Activated CD8-positive, alpha-beta T cell treated with anti-CD3 and anti-CD28 coated beads, Interleukin-2, amount 10 ng/mL, durations not matched to agents 7 days and 5 days (primary cell): ENCODE measurements at places on chromosomes 2 and 18.

GRCh38 chr2:225600444-225600843 is 200.9 kb downstream of the NYAP2 start:
- H3K4me1 ChIP-seq: no peaks in the 10 kb centered on the region
- H3K27ac ChIP-seq: no peak overlapping the region
- no peak overlapping the region for H3K4me3 ChIP-seq

GRCh38 chr2:60553495-60554073 is at the start of gene BCL11A:
Gene BCL11A (minus strand): TSS chr2:60553654. CDS start chr2:60553270, 384 bp downstream.
- no peak within 1 kb of the TSS for H3K27ac ChIP-seq
- peaks cover 47% of the 10 kb centered on the region for H3K4me1 ChIP-seq
- no peak for DNase-seq

- peak; percentile 38 for DNase-seq
- peaks cover 15% of the 10 kb centered on the region for H3K36me3 ChIP-seq
- peak overlapping the region; percentile 93 for H3K27ac ChIP-seq
- H3K4me3 ChIP-seq: peak overlapping the region; percentile 49
- H3K27me3 ChIP-seq: no peaks in the 10 kb centered on the region
Observed at GRCh38 chr2:39135690-39136259, 14.9 kb upstream of the SOS1 start.

GRCh38 chr2:134407154-134407890 is 153.4 kb downstream of the MGAT5 start:
- peaks cover 46% of the 10 kb centered on the region for H3K4me1 ChIP-seq
- H3K36me3 ChIP-seq: peaks cover 13% of the 10 kb centered on the region
- no peak for DNase-seq
- H3K27me3 ChIP-seq: no peaks in the 10 kb centered on the region
- no peak overlapping the region for H3K4me3 ChIP-seq
- H3K27ac ChIP-seq: no peak overlapping the region

DNA sequence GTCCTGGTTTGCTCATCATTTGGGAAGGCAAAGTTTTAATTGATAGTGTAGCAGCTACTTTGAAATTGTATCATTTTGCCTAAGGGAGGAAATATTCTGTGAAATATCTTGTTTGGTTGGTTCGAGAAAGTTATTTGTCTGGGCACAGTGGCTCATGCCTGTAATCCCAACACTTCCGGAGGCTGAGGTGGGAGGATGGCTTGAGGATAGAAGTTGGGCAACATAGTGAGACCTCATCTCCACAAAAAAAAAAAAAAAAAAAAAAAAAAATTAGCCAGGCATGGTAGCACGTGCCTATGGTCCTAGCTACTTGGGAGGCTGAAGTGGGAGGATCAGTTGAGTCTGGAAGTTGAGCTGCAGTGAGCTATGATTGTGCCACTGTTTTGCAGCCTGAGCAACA is 3.1 kb upstream of the ADGRF3 start:
- H3K36me3 ChIP-seq: peaks cover 43% of the 10 kb centered on the region
- H3K27me3 ChIP-seq: no peaks in the 10 kb centered on the region
- H3K4me3 ChIP-seq: no peak overlapping the region

- H3K27ac ChIP-seq: no peak overlapping the region
- H3K4me3 ChIP-seq: no peak overlapping the region
- no peaks in the 10 kb centered on the region for H3K36me3 ChIP-seq
- peaks cover 2% of the 10 kb centered on the region for H3K27me3 ChIP-seq
- H3K4me1 ChIP-seq: no peaks in the 10 kb centered on the region
- no peak for DNase-seq
Observed at GRCh38 chr2:1893856-1894255, 149.5 kb upstream of the PXDN start.

GRCh38 chr2:221109552-221109951 is 462.6 kb downstream of the EPHA4 start:
- H3K4me3 ChIP-seq: no peak overlapping the region
- H3K36me3 ChIP-seq: no peaks in the 10 kb centered on the region
- no peak for DNase-seq
- no peak overlapping the region for H3K27ac ChIP-seq

- H3K27me3 ChIP-seq: no peaks in the 10 kb centered on the region
- no peaks in the 10 kb centered on the region for H3K36me3 ChIP-seq
- peak overlapping the region; percentile 79 for H3K27ac ChIP-seq
- H3K4me1 ChIP-seq: peaks cover 96% of the 10 kb centered on the region
- H3K4me3 ChIP-seq: peak overlapping the region; percentile 26
Observed at GRCh38 chr2:96967436-96967835, 18.9 kb downstream of the FAM178B start.

GRCh38 chr2:1082456-1083205 is 132.0 kb downstream of the SNTG2 start:
- no peaks in the 10 kb centered on the region for H3K36me3 ChIP-seq
- no peaks in the 10 kb centered on the region for H3K27me3 ChIP-seq
- no peaks in the 10 kb centered on the region for H3K4me1 ChIP-seq
- no peak overlapping the region for H3K4me3 ChIP-seq

DNA sequence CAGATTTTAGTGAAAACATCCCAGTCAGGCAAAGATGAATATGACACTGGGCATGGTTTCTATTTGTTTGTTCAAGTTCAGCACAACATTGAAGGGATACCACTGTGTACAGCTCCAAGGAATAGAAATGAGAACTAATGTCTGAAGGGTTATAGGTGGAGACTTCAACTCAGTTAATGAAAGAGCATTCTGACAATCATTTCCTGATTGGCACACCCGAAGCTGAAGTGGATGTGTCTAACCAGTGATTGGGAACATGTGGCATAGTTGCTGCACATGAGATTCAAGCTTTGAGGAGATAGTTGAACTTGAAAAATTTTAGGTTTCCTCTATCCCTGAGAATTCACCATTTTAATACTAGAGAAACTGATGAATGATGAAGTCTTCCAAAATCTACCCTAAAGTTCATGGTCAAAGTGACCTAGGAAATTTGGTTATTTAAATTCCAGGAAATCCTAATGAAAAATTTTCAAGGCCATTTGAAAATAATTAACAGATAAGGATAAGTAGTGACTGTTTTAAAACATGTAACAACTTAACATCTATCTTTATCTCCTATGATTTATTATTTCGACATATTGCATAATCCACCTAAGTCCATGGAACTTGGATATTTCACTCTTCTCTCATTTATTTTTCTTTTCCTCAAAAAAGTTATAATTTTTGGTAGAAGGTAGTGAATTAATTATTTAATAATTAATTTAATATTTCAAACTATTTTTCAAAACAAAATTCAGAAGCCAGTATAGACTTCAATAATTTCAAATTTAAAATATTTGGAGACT is 38.0 kb downstream of the SLC9A4 start:
- H3K36me3 ChIP-seq: no peaks in the 10 kb centered on the region
- no peak overlapping the region for H3K27ac ChIP-seq
- no peak overlapping the region for H3K4me3 ChIP-seq
- H3K4me1 ChIP-seq: no peaks in the 10 kb centered on the region

GRCh38 chr2:15714609-15715008 is 122.9 kb downstream of the DDX1 start:
- H3K4me3 ChIP-seq: no peak overlapping the region
- DNase-seq: no peak
- H3K27ac ChIP-seq: no peak overlapping the region
- H3K4me1 ChIP-seq: no peaks in the 10 kb centered on the region
- H3K27me3 ChIP-seq: peaks cover 2% of the 10 kb centered on the region

DNA sequence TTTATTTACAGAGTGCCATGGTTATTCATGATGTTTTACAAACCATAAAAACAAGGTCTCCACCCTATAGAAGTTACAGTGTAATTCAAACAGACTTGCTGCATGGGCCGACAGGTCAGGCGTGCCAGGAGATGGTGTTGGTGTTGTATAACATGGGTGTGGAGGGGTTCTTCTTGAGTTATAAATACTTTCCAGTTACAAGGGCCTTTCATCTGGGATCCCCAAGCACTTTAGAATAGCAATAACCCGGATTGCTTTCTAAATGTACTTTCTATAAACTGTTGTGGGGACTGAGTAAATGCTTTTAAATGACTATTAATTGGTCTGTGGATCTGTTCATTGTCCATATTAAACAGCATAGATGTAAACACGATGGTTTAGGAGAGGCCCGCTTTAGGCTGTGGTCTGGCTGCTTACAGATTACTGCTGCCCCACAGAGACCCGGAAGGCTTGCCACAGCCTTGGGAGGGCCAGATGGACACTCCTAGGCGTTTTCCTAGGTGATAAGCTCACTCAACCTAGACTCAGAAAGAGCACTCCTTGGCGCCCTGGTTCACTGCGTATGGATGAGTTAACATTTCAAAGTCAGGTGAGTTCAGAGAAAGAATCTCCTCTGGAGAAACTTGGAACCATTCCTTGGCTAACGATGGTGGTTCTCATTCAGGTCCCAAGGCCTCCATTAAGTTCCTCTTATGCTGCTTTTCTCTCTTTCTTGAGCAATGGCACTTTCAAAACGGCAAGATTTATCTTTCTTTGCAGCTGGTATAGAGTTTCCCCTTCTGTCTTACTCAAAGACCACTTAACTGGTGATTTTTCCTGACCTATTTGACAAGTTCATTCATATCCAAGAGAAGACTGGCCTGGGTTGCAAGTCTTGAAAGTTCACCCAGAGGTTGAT is 3.6 kb upstream of the KIAA2012 start:
- no peak overlapping the region for H3K4me3 ChIP-seq
- H3K27me3 ChIP-seq: no peaks in the 10 kb centered on the region
- no peak overlapping the region for H3K27ac ChIP-seq
- no peaks in the 10 kb centered on the region for H3K36me3 ChIP-seq
- DNase-seq: no peak

GRCh38 chr2:226398580-226398979 is 401.0 kb downstream of the IRS1 start:
- peaks cover 6% of the 10 kb centered on the region for H3K27me3 ChIP-seq
- H3K36me3 ChIP-seq: no peaks in the 10 kb centered on the region
- no peaks in the 10 kb centered on the region for H3K4me1 ChIP-seq
- no peak for DNase-seq

DNA sequence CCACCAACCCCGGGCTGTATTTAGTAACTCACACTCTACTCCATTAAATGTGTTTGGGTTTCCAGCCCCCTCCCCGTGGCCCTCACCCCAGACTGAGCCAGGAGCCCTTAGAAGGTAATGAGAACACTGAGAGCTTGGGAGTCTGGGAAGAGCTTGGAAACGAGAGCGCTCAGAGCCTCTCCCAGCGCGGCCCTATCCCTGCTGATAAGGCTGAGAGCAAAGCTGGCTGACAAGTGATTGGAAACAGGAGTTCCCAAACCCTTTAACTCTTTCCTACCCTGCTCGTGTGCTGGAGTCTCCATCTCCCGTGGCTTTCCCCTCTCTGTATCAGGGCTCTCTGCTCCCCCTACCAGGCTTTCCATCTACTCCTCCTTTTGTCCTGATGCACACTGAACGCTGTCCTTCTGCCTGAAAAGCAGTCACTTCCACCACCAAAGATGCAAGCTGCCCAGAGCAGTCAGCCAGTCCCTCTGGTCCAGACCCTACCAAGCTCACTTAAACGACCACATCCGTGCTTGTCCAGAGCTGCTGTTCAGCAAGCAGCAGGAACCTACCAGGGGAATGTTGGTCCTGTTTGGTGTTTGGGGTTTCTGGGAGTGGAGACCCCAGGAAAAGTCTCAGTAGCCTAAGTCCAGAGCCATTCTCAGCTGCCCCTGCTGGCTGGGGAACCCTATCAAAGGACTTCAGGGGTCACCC is 100.0 kb upstream of the PKDCC start:
- peaks cover 15% of the 10 kb centered on the region for H3K27me3 ChIP-seq
- DNase-seq: no peak
- no peaks in the 10 kb centered on the region for H3K36me3 ChIP-seq
- no peak overlapping the region for H3K27ac ChIP-seq
- no peak overlapping the region for H3K4me3 ChIP-seq

- no peaks in the 10 kb centered on the region for H3K36me3 ChIP-seq
- DNase-seq: no peak
- H3K4me3 ChIP-seq: no peak overlapping the region
- H3K27ac ChIP-seq: no peak overlapping the region
- no peaks in the 10 kb centered on the region for H3K4me1 ChIP-seq
Observed at GRCh38 chr2:146576339-146577111, 1268.3 kb upstream of the ACVR2A start.

GRCh38 chr2:210007895-210008294 is 5.5 kb downstream of the RPE start:
- H3K36me3 ChIP-seq: peaks cover 58% of the 10 kb centered on the region
- DNase-seq: no peak
- no peak overlapping the region for H3K4me3 ChIP-seq

DNA sequence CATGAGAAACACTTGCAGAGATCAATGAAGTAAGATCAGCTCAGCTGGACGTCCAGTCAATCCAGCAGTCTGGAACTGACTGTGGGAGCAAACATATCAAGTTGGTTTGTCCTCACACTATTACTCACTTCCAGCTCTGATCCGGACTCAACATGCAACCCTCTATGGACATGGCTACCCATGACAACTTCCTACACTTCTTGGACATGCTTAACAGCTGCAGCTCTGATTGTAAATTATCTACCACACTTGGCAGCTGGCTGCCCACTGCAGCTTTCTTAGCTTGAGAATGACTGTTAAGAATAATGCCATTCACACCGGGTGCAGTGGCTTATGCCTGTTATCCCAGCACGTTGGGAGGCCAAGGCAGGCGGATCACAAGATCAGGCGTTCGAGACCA is 429.8 kb downstream of the EPHA4 start:
- DNase-seq: no peak
- no peaks in the 10 kb centered on the region for H3K4me1 ChIP-seq
- no peak overlapping the region for H3K27ac ChIP-seq

DNA sequence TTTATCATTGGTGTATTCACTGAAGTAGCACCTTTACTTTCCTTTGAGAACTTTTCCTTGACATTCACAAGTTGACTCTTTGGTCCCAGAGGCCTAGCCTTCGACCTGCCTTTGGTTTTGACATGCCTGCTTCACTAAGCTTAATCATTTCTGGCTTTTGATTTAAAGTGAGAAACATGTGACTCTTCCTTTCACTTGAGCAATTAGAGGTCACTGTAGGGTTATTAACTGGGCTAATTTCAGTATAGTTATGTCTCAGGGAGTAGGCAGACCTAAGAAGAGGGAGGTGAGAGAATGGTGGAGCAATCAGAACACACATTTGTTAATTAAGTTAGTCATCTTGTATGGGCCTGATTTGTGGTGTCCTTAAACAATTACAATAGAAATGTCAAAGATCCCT is 1040.7 kb upstream of the SLC39A10 start:
- no peak for DNase-seq
- no peaks in the 10 kb centered on the region for H3K36me3 ChIP-seq
- no peaks in the 10 kb centered on the region for H3K4me1 ChIP-seq
- H3K4me3 ChIP-seq: no peak overlapping the region
- no peak overlapping the region for H3K27ac ChIP-seq

GRCh38 chr2:216206041-216206703 is 97.0 kb downstream of the XRCC5 start:
- no peak for DNase-seq
- peaks cover 10% of the 10 kb centered on the region for H3K4me1 ChIP-seq
- no peak overlapping the region for H3K27ac ChIP-seq
- H3K27me3 ChIP-seq: no peaks in the 10 kb centered on the region
- H3K36me3 ChIP-seq: peaks cover 79% of the 10 kb centered on the region
- no peak overlapping the region for H3K4me3 ChIP-seq

DNA sequence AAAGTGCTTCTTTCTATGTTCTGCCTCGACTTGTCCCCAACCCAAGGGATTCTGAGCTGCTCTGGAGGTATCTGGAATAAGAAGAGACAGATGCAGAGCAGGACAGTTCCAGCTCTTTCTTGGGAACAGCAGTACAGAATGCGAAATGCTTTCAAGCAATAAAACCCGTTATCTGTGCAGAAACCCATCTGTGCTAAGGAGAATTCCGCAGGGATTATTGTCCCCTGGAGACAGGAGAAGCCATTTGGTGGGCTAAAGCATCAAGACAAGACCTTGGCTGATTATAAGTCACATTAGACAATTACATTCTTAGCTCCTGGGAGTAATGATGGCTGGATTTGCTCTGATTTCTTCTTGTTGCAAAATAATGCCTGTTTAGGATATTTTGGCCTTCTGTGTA is 185.4 kb upstream of the GLI2 start:
- no peaks in the 10 kb centered on the region for H3K4me1 ChIP-seq
- no peak overlapping the region for H3K4me3 ChIP-seq
- H3K27ac ChIP-seq: no peak overlapping the region
- no peak for DNase-seq
- no peaks in the 10 kb centered on the region for H3K36me3 ChIP-seq
